ENCODE measurements at places on chromosomes 1 and 21. TPM values are rescaled to one million over a fixed set of nuclear protein-coding genes. Genes with fewer than 3 reads are reported as not detected.

The NKAIN1 gene
- 1.4 TPM for total RNA-seq

The GTF2B gene
- 42.6 TPM for total RNA-seq

The APOBEC4 gene
- total RNA-seq: not detected

The FAM163A gene
- 1.5 TPM for total RNA-seq

Measured in sigmoid colon (tissue), 7 donors.